Stimulated activated naive CD8-positive, alpha-beta T cell treated with anti-CD3 and anti-CD28 coated beads, Interleukin-15, amount 100 ng/mL, for 72 hours (primary cell): ENCODE measurements at places on chromosomes 6 and 20.

DNA sequence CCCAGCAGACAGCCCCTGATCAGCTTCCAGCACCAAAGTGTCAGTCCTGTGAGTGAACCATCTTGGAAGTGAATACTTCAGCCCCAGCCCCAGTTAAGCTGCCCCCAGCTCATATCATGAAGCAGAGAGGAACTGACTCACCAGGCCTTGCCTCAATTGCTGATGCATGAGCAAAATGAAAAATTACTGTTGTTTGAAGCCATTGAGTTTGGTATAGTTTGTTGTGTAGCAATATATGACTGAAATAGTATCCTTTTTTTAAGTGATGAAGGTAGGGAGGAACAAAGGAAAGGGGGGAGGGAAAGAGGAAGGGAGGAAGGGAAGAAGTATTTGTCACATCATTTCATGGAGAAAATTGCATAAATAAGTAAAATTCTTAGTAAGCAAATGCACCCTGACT lies 266.4 kb downstream of the MAFB start:
- no peak for DNase-seq

GRCh38 chr20:57215426-57215825 lies 51.0 kb downstream of the BMP7 start:
- no peak for DNase-seq

- DNase-seq, result no peak
These were observed 27.2 kb downstream of the EFCAB8 start for GRCh38 chr20:32885952-32886351.

DNA sequence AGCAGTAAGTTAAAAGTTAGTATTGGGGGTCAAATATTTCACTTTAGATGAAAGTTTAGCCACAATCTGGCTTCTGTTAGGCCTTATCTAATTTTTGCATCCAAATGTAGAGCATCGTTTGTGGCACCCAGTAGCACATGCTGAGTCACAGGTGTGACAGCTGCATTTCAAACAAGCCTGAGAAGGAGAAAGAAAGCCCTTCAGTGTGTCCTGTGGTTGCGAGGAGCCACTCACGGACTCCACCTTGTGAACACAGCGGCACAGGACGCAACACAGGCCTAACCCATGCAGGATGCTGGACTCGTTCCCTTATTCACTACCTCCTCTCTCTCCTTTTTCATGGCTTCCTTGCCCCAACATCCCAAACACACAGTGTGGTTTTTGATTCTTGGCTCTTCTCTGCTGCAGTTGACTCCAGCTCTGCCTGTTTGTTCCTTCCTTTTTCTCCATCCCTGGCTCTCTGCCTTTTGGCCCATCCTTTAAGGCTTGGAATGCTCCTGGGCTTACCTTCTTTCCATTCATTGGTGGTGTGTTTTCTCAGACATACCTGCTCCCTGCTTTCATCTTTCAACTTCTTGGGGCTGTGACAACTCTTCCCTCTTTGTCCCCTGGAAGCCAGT lies 124.2 kb downstream of the SLC16A10 start:
- DNase-seq, result no peak

- no peak for DNase-seq
These were observed 131.3 kb downstream of the PRND start for GRCh38 chr20:4853004-4853403.

- no peak for DNase-seq
These were observed 17.8 kb upstream of the RALGAPB start for GRCh38 chr20:38454556-38455473.

DNA sequence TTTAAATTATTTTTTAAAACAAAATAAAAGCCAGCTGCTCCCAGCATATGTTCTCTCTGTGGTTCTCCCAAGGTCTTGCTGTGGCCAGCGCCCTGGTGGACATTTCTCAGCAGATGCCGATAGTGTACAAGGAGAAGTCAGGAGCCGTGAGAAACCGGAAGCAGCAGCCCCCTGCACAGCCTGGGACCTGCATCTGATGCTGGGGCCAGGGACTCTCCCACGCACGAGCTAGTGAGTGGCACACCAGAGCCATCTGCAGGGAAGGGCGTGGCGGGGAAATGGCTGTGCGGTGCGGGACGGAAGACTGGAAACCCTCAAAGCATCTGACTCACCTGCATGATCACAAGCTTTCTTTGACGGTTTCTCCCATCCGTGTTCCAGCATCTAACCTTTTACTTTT lies 16.5 kb downstream of the GFRA4 start:
- DNase-seq, result no peak

DNA sequence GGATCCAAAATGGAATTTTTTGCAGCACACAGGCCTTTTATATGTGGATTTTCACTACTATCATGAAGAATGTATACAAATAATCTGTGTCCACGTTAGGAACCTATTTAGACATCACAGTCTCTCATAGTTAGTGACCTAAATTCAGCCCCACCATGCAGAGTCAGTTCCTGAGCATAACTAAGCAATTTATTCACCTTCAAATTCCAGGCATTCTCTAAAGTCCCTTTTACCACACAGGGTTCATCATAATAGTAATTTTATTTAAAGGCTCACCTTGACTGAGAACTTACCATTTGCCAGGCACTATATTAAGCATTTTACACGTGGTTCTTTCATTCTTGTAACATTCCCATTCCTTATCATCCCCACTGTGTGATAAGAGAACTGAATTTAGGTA lies 353.8 kb downstream of the ARHGAP18 start:
- DNase-seq, result no peak

- DNase-seq, result no peak
These were observed 537.6 kb downstream of the HDGFL1 start for GRCh38 chr6:23106951-23107350.

GRCh38 chr6:158847786-158848185 lies 28.6 kb upstream of the EZR start:
- no peak for DNase-seq

- no peak for DNase-seq
These were observed 12.2 kb downstream of the SAYSD1 start for GRCh38 chr6:39102821-39103136.

DNA sequence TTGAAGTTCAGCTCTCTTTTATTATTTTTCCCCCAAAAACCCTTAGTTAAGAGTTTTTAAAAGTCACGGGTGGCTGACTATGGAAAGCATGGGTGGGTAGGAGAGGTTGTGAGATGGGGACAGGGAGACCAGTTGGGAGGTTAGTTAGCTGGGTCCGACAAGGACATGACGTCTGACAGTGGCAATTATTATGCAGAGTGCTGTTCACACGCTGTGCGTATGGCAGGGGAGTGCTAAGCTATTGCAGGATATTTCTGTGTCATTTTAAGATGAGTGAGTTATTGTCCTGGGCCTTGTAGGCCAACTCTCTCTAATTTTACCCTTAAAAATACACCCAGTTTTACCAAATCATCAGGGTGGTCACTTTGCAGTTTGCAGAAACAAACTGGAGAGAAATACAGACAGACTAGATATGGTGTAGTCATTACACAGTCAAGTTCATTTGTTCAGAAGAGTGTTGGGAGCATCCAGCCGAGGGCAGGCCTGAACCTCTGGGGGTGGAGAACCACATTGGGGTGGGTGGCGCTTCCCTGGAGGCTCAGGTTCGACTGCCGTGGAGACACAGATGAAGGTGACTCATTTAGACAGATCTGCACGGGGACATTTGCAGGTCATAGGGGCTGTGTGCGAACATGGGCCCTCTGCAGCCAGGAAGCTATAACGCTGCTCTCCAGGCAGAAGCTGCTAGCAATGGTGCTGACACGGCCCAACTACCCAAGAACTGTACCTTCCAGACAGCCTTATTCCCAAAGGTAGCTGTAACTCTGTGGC lies 307.6 kb downstream of the QKI start:
- DNase-seq, result no peak

GRCh38 chr6:52547647-52548352 lies 29.1 kb downstream of the TRAM2 start:
- no peak for DNase-seq

GRCh38 chr6:106112433-106112832 lies 26.3 kb downstream of the PRDM1 start:
- no peak for DNase-seq

DNA sequence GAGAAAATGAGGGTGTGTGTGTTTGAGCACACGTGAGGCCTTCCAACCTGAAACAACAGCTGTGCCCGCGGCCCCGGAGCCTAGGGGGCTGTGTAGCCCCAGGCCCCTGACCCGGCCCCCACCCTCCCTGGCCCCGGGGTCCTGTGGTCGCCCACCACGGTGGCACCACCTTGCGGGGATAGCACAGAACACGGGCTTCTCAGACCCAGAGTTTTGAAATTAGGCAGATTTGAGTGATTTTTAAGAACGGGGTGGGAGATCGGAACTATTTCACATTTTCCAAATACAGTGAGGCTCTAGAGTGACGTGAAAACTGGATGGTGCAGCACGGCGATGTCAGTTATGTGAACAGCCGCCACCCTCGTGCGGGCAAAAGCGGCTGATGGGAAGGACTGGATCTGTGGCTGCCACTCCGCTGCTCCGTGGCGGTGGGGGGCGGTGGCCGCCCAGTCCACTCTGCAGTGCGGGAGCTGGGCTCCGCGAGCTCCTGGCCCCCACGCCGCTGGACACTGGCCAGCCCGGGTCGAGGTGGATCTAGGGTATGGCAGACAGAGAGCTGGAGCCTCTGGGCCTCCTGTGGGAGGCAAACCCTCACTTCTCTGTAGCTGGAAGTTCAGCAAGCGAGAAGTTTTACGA lies 17.3 kb upstream of the BHLHE23 start:
- DNase-seq, result no peak

DNA sequence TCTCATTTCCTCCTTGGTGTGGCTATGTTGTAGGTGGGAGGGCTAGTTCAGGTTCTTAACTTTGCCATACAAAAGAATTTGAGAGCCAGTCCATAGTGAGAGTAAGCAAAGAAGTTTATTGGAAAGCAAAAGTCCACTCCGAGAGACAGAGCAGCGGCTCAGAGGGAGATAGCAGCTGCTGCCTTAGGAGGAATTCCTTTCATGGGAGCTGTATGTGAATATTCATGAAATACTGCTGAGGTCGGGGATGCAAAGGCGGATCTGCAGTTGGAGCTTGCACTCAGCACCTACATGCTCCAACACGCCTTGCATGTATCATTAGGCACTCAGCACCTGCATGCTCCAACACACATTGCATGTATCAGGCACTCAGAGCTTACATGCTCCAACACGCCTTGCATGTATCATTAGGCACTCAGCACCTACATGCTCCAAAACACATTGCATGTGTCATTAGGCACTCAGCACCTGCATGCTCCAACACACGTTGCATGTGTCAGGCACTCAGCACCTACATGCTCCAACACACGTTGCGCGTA lies 54.9 kb downstream of the CDH4 start:
- no peak for DNase-seq

- no peak for DNase-seq
These were observed 12.3 kb upstream of the SSTR4 start for GRCh38 chr20:23022849-23023248.

- DNase-seq, result peak; percentile 74
These were observed 1.5 kb downstream of the ZNFX1 start for GRCh38 chr20:49276161-49276960.

- no peak for DNase-seq
These were observed 931 bp upstream of the EBF4 start for GRCh38 chr20:2691663-2692035.

- no peak for DNase-seq
These were observed 130.1 kb upstream of the ASCC3 start for GRCh38 chr6:101011186-101011585.

DNA sequence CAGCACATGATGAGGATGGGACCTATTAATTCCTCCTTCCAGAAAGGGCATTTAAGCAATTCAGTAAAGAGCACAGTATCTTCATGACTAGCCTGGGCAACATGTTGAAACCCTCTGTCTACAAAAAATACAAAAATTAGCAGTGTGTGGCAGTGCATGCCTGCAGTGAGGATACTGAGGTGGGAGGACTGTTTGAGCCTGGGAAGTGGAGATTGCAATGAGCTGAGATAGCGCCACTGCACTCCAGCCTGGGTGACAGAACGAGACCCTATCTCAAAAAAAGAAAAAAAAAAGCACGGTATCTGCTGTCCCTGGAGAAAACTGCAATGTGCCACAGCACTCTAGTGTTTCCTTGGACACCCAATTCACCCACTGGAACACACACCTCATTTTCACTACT lies 18.4 kb downstream of the SAMD3 start:
- no peak for DNase-seq

GRCh38 chr20:25035921-25036320 lies 22.0 kb downstream of the ACSS1 start:
- peak; percentile 21 for DNase-seq

DNA sequence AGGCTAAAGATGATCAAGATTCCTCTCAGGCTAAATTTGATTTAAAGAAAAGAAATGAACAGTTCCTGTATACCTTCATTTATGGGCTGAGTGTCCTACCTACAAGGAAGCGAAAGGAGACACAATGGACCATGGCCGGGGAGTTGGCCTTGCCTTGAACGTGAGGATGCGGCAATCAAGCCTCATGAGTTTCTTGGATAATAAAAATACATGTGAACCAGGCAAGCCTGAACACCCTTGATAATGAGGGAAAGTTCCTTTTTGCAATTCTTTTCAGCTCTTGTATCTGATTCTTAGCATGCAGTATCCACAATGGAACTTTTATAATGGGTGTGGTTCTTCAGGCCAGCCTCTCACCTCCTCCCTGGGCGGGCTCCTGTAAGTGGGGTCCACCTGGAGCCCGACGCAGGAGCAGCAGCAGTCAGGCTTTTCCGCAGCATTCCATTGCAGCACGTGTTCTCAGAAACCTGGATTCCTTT lies 83.8 kb downstream of the RNASET2 start:
- DNase-seq, result no peak

DNA sequence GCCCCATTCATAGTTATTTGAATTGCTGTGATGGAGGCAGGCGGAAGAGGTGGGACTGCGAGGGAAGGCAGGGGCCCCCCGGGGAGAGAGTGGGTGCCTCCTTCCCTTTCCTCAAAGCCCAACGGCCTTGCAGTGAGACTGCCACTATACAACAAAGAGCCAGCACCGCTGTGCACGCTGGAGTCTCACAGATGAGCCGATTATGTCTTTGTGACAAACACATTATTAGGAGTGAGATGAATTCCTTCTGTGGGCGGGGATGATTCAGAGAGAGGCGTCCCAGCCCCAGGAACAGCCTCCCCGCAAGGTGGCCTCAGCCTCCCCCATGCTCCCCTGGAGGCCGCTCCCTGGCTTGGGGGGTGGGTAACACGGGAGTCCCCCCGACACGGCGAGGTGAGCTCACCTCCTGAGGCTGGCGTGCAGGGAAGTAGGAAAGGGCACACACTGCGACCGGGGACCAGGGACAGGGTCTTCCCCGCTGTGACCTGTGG lies 26.7 kb downstream of the NTSR1 start:
- DNase-seq, result no peak

DNA sequence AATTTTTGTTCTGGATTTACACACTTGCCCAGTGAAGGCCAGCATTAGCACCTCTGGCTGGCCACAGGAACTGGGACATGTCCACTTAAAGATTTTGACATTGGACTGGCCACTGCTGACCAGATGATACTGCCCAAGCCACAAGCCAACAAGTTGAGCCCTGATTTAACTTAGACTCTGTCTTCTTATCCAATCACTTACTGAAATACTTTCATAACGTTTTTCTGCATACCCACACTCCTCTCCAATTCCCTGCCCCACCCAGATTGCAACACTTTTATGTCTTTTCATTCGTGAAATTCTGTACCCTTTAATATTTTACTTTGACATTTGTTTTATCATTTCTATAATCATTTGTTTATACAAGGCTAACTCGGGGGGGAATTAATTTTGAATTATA lies 170.3 kb upstream of the TAB2 start:
- no peak for DNase-seq

- no peak for DNase-seq
These were observed 128.3 kb downstream of the FOXA2 start for GRCh38 chr20:22456109-22456508.
